SK-MEL-5 (cell line): ENCODE measurements at places on chromosomes 11 and 22.
A peak's percentile ranks its signal among the peaks of the same experiment; 100 is the strongest.

DNA sequence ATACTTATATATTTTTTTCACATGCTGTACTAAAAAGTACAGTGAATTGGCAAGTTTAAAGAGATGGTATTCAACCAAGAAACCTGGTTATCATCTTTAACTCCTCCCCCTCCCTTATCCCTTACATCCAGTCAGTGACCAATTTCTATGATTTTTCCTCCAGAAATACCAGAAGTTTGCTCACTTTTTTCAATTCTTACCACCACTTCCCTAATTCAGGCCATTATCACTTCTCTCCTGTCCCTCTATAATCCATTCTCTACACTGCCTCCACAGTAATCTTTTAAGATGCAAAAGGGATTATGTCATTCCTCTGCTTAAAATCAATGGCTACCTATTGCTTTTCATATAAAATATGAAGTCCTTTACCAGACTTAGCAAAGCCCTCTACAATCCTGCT is 62.8 kb downstream of the CEP57 start:
- no peak for DNase-seq

GRCh38 chr11:46686886-46687795 is 13.3 kb downstream of the ARHGAP1 start:
- no peak for DNase-seq

DNA sequence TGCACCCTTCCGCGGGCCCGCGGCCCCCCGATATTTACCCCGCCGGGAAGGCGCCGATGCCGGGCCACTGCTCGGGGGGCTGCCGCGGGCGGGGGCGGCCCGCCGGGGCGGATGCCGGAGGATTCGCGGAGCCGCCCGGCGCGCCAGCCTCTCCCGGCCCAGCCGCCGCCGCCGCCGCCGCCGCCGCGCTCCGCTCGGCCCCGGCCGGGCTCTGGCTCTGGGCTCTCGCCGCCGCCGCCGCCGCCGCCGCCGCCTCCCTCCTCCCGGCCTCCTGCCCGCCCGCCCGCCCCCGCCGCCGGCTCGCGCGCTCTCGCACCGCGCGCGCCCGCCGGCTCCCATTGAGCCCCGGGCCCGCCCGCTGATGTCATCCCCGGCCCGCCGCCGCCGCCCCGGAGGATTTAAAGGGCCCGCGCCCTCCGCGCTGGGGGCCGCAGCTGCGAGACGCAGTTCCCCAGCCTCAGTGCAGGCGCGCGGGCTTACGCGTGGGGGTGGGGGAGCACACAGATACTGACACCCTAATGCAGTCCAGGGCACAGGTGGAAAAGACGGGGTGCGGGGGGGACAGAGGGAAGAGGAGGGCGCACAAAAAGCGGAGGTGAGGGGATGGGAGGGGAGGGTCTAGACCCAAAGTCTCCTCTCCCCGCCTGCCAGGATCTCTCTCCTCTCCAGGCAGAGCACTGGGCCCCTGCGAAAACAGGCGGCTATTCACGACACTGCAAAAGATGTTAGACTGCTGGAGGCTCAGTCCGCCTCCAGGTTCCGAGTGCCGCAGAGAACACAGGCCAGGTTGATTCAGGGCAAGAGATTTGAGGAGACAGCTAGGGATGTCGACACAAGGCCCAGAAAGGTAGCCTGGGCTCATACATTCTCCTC is at the start of gene CSNK1E:
Gene CSNK1E (minus strand): TSS at position 312 of the 873 bp plus-strand sequence. CDS start 3,276 bp downstream, outside the sequence.
- DNase-seq, result peak; percentile 67

GRCh38 chr11:73229896-73230875 is 12.1 kb downstream of the P2RY2 start:
- no peak for DNase-seq

DNA sequence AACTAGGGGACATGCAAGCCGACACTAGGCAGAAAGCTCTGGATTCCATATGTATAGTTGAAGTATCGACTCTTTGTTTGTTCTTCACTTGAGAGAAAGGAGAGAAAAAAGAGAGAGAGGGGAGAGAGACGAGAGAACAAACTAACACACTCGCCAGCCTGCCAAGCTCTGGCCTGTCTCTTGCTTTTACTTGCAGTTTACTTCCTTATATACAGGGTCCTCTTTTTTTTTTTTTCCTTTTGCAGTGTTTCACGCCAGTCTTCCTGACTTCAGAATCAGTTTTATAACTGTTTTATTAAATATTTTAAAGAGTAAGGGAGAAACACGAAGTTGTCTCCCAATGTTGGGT is 19.9 kb downstream of the TEAD1 start:
- no peak for DNase-seq

DNA sequence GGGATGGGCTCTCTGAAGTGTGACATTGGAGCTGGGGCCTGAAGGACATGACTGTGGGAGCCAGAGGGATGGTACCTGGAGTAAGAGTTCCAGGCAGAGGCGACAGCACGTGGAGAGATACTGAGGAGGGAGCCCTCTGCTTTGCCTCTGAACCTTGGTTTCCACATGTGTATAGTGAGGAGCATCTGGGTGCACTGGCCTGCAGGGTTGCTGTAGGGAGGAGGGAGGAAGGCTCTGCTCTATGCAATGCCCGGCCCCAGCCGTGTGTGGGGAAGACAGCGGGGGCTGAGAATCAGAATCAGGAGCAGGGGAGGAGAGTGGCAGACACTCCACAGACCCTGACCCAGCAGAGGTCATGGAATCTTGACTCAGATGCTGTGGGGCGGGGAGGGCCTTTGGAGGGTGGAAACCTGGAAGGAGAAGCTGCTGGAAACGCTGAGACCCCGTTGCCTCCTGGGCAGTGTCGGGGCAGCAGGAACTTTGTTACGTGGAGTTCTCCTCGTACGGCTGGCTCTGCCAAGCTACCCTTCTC is 4.0 kb downstream of the SCYL1 start:
- no peak for DNase-seq

GRCh38 chr11:74984070-74984469 is 4.7 kb upstream of the NEU3 start:
- DNase-seq, result no peak

DNA sequence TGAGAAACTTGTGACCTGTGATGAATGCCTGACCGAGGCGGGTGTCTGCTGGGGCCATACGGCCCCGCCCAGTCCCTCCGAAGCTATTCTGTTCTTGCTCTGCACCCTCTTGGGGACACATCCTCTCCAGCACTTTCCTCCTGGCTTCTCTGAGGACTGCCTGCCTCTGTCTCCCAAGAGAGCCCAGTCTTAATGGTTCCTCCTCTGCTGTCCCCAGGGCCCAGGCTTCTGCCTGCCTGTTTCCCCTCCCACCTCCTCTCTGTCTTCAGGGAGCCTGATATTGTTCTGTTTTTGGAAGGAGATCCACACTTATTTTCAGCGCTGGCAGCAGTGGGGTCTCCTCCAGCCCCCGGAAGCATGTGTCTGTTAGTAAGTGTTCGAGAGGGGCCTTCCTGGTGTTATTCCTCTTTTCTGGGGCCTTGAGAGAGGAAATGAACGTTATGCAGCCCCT is 18.7 kb downstream of the SYNGR1 start:
- DNase-seq, result no peak

DNA sequence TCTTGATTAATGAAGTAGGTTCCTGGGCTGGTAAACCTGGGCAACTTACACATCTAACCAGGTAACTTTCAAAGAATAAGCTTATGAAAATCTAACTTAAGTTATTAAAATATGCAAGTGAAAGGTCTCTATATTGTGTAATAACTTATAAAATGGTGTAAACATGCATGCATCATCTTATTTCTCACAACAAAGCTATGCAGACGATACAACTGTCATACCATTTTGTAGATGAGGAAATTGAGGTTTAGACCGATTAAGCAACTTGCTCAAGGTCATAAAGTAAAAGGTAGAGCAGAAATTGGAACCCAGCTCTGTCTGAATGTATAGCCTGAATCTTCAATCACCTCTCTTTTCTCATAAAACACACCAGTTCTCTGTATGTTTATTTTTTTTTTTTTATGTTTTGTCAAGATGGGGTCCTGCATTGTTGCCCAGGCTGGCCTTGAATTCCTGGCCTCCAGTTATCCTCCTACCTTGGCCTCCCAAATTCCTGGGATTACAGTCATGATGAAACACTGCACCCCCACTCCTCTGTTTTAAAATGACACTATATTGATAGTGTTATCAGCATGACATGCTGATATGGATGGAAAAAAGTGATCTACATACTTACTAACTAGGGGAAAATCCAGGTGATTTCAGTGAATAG is 109.6 kb downstream of the SGSM3 start:
- DNase-seq, result no peak

DNA sequence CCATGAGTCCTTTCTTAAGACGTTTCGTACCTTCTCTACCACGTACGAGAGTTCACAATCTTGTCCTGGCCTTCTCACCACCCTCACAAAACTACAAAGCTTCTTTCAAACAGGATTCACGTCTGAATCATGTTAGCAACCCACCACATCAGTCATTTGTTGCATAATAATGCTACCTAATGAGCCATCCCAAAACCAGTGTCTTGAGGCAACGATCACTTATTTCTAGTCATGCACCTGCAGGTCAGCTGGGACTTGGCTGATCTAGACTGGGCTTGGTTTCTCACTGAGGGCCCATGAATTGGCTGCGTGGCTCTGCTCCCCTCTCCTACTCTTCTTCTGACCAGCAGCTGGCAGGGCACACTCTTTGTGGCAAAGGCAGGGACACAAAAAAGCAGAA is 28.3 kb downstream of the LARGE1 start:
- DNase-seq, result no peak

DNA sequence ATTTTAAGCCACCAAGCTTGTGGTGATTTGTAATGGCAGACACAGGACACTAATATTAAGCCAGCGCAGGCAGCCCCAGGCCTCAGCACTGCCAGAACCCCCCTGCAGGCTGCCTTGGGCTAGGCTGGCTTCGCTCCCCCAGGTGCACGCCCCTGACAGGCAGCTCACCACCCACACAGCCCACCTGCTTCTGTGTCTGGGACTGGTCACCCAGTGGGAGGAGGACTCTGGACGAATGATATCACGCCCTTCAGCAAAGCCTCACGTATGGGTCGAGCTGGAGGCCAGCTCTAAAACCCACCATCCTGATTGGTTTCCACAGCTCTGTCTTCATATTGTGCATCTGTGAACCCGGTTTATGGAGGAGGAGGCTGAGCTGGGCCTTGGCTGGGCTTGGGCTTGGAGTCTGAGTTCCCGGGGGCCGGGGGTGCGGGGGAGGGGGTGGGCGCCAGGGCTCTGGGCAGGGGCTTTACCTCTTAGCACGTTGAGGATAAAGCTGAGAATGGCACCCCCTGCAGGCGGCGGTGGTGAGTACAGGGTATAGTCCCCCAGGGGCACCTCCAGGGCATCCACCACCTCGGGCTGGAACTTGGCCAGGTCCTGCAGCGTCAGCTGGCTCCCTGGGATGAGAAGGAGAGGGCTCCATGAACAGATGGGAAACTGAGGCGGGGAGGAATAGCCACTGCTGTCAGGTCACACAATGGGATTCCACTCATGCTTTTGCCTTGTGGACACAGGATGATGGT is 13.8 kb downstream of the GGT5 start:
- DNase-seq, result peak; percentile 36

DNA sequence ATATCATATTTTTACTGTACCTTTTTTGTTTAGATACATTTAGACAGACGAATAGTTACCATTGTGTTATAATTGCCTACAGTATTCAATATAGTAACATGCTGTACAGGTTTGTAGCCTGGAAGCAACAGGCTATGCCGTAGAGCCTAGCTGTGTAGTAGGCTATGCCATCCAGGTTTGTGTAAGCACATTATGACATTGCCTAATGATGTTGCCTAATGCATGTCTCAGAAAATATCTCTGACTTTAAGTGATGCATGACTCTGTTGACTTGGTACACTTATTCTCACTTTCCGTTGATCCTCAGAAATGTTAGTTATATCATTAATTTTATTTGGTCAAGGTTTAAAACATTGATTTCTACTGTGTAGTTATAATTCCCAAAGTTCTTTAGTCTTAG is 39.9 kb downstream of the OR2AT4 start:
- DNase-seq, result no peak

- DNase-seq, result peak; percentile 78
Measured at GRCh38 chr11:47161134-47161854, 15.4 kb downstream of the ARFGAP2 start.

- no peak for DNase-seq
Measured at GRCh38 chr11:114683007-114683406, 4.7 kb downstream of the NXPE2 start.

GRCh38 chr11:64233913-64234586 is at the start of gene VEGFB:
Gene VEGFB, plus strand, starts transcription at chr11:64234584. Its CDS starts 250 bp downstream, at chr11:64234834.
- peak; percentile 55 for DNase-seq

GRCh38 chr11:104254347-104254746 is 90.4 kb upstream of the PDGFD start:
- peak; percentile 82 for DNase-seq

DNA sequence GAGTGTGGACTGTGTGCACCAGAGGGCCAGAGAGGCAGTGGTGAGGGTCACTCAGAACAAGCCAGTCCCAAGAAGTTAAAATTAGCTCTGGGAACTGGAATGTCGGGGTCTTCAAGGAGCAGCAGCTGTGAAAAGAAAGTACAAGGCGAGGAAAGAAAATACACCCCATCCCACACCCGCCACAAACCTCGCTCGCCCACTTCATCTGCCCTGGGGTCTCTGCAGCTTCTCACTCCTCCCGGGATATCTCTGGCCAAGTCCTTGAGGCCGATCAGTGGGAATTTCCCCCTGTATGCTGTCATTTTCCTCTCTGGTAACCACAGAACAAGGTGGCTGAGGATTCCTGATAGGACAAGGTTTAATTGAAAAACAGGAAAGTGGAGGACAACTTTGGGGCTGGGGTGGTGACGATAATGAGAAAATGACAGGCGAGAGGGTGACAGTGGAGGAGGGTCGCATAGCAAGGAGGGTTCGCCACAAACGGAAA is 36.3 kb upstream of the TIMP3 start:
- DNase-seq, result no peak

DNA sequence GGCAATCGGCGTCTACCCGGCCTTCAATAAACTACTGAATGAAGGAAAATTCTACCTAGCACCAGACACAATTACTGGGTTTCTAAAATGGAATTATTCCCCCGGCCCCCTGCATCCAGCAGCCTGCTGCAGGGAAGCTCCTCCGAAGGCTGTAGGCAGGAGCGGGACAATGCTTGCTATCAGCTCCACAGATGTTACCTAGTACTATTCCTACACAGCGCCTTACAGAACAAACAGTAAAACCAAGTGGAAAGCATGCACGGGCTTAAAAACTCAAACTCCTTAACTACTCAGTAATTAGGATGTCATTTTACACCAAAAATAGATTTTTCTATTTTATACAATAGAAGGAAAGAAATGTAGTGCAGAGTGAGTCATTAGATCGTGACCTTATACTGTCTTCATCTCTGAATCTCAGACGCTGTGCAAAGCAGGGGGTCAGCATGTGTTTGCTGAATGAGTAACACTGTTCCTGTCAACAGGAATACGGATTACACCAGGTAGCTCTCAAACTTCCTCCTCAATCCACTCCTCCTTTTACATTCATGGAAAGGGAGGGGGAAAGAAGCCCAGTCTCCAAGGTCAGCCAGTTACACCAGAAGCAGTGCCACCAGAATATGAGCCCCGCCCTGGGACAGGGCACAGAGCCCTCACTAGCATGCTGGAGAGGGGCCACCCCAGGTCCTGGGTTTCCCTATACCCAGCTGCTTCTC is 74.9 kb downstream of the PACSIN2 start:
- DNase-seq, result peak; percentile 75

- DNase-seq, result no peak
Measured at GRCh38 chr11:94933223-94934130, 39.9 kb downstream of the CWC15 start.

- DNase-seq, result no peak
Measured at GRCh38 chr11:3623121-3623520, 18.7 kb downstream of the ART5 start.
